CD8-positive, alpha-beta T cell (primary cell): ENCODE measurements at places on chromosomes 3 and 15. TPM values are rescaled to one million over a fixed set of nuclear protein-coding genes. Genes with fewer than 3 reads are reported as not detected.

The FSD2 gene
- total RNA-seq: not detected

The CTXN2 gene
- total RNA-seq: not detected

DNA sequence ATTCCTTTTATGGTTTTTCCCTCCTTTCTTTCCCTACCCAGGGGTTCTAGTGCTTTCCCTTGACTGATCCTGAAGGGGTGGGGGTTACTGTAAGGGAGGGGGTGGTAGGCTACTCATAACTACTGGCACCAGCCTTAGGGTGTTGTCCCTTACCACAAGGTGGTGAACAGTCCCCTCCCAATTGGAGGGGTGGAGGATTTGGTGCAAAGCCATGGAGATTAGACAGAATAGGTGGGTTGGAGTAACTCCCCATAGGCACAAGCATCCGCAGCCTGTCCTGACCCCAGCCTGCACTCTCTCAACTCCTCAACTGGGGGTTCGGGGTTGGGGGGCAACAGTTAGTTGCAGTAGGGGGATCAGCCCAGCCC lies 2.6 kb upstream of the HYAL2 start:
- DNase-seq: peak; percentile 9

DNA sequence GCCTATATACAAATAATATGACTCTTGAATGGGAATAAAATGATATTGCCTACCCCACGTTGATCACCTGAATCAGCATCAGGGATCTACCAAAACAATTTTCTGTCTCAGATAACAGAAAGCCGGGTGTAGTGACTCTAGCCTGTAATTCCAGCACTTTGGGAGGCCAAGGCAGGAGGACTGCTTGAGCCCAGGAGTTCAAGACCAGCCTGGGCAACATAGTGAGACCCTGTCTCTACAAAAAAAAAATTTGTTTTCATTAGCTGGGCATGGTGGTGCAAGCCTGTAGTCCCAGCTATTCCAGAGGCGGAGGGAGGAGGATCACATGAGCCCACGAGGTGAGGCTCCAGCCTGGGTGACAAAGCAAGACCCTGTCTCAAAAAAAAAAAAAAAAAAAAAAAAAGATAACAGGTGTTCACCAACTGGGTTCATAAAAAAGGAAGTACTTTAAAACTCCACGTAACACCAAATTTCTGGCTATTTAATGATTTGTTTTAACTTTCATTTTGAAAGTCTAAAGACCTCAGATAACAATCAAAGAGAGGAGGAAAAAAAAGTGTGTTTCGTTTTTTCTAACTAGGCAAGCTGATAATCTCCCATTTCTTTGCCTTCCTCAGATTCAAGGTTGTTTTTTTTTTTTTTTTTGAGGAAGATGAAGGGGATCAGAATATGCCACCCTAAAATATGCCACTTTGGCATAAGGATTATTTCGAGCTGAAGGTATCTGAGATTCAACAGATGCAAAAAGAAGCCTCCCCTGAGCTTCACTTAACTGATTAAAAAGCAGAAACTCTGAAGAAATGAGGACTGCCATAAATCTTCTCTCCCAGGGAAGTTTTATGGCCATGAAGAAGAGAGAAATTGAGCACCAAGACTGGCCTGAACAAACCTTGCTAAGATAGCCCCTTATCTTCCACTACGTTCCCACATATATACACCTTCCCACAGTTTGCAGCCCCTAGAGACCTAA lies 44.1 kb downstream of the TRANK1 start:
- no peak for DNase-seq

DNA sequence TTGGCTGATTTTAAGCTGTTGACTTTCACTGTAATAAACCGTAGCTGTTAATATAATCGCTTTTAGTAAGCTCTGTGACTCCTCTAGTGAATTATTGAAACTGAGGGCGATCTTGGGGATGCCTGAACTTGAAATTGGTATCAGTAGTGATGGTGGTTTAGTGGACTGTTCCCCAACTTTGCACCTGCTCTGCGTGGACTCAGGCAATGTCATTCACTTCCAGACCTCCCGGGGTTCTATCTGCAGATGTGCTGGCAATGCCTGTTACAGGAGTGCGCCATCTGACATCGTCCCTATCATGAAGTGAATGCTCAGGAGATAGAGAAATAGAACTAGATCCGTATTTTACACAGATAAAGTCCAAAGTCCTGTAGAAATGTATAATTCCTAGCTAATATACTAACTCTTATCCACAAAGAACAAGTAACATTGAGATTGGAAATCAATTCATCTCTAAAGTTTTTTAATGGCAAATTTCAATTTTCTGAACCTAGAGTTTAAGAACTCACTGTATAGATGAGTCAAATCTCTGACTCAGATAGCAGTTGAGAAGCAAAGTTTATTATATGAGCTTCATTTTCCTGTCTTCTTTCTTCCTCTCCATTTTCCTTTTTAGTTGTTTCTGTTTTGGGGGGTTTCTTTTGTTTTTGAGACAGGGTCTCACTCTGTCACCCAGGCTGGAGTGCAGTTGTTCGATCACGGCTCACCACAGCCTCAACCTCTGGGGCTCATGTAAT lies 51.8 kb downstream of the HEG1 start:
- no peak for DNase-seq

- DNase-seq: no peak
Observed at GRCh38 chr15:81008312-81008711, 7.6 kb downstream of the TLNRD1 start.
